ENCODE measurements at places on chromosomes 4 and X.

- no peak for DNase-seq
Observed at GRCh38 chr4:30717208-30718020, 2.8 kb upstream of the PCDH7 start.

- no peak for DNase-seq
Observed at GRCh38 chrX:53362449-53362848, 60.0 kb downstream of the SMC1A start.

DNA sequence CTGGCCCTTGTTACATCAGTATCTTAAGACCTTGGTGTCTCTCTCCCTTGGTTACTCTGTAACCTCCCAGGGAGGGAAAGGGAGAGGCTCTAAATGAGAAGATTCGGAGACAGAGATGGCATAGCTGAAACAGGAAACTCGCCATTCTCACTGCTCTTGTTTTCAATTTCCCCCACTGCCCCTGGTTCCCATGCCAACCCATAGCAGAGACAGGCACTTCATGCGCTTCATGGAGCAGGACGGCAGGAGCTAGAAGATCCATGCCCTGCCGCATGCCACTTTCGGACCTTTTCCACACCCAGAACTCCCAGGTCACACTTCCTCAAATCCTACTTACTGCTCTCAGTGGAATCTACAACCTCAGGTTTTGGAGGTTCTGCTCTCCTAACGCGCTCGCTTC, 3.1 kb downstream of the ZMYM3 start:
- DNase-seq = no peak

- DNase-seq = no peak
Observed at GRCh38 chrX:119190091-119190681, 45.9 kb upstream of the PGRMC1 start.

DNA sequence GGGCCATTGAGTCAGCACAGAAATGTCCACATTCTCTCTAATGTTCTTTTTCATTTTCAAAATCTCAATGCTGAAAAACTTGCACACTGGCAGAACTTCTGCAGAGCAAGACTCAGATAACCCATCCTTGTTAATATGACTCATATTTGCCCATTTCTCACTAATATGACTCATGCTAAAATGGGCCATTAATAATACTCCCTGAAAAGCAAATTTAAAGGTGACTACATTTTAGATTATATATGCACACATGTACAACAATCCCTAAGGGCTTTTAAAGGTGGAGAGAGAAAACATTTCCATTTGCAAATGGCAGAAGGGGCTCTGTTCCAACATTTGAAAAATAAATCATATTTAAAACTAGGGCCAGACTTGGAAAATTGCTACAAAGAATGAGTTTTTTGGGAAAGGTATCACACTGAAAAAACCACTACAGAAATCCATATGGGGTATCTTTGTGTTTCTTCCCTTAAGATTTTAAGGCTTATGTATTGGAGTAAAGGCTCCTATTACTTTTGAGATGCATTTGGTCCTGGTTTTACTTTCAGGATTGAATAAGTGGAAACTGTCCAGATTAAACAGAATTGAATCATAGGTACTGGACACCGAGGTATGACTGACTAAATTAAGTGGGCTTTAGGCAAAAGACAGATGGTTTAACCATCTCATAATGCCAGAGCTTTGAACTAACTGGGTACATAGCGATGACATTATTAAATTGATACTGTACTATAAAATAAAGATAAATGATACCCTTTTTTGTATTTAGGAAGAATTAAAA, 30.0 kb downstream of the TLR2 start:
- DNase-seq = no peak

- DNase-seq = no peak
Observed at GRCh38 chr4:65550500-65550899, 119.8 kb downstream of the EPHA5 start.

DNA sequence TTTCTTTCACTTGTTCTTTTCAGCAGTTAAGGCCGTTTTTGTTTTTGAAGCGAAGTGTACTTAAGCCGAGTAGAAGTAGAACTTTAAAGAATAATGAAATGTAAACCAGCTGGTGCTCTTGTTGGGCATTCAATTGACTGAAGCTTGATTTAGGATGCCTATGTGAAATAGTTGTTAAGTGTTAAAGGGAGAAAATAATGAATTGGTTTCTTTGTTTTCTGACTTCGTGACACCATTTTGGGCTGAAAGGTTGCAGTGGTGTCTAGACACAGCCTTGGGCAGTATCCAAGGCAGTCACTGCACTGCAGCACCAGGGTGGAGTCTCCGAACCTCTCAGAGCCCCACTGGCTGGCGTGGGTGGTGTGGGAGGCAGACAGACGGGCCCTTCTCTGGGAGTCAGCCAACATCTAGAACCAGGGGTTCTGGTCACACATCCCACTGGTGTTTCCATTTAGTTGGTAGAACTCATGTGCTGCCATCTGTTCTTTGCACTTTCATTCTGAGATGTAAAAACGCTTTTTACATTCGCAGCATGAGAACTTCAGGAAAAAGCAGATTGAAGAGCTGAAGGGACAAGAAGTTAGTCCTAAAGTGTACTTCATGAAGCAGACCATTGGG, 3.5 kb downstream of the UCHL1 start:
- DNase-seq = no peak

DNA sequence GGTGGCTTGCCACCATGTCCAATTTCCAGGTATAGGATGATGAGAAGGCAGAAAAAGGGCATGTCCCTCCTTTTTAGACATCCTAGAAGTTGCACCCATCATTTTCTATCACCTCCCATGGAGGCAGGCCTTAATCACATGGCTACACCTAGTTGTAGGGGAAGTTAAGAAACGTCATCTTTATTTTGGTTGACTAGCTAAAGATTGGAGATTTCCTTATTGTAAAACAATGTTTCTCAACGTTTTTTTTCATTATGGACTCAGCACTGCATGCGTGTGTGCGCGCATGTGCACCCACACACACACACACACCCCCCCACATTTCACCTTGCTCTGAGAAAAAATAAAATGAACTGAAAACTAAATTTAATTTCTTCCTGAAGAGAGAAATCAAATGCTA, 2.0 kb upstream of the CXCL9 start:
- DNase-seq = no peak

- DNase-seq = no peak
Observed at GRCh38 chr4:114005569-114006442, 26.4 kb upstream of the ARSJ start.

DNA sequence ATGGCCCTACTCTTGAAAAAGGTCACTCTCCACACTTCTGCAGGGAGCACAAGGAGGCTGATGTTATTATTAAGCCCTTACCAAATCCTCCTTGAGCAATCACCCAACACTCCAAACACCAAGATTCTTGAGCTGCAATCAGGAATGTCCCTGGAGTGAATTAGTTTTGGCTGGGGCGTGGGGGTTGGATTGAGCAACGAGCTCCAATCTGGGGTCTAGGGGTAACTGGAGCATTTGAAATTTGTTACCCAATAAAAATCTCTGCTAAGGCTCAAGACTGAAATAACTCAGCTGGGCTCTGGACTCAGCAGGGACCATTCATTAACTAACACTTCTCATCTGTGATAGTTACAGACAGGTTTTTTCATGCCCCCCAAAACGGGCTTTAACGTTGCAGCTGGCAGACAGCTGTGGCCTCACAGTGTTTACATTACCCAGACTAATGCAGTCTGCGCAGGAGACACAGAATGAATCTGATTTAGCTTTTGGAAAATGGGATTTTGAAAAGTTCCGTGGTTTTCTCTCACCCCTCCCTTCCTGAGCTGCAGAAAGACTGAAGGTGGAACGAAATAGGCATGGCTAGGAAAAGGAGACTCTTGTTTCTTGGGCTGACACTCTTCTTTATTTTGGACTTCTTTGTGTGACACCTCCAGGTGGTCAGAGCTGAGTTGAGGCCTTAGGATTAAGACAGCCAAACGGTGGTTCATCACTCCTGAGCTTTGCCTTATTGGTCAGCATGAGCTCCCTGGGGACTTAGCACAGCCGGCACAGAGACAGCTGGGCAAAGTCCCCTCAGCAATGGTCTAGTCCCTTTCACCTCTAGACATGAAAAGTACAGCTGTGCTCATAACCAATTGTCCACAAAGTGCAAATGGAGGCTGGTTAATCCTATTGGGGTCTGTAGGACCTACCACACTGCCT, 26.6 kb downstream of the PLAC1 start:
- DNase-seq = no peak

DNA sequence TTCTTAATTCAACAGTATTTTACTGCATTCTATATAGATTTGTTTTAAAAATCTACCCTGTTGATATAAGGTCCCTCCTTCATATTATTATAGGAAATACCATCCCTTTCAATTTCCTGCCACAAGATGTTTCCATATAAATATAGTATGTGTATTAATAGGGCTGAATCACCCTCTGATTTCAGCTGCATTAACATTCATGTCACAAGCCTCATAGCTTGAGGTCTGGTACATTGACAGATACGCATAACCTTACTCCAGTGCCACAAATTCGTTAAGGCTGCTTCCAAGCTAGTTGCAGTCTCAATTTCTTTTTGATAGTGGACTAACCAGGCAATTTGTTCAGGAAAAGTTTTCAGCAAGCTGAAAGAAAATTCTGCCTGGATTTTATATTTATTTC, 128.4 kb downstream of the KLHL34 start:
- DNase-seq = no peak

DNA sequence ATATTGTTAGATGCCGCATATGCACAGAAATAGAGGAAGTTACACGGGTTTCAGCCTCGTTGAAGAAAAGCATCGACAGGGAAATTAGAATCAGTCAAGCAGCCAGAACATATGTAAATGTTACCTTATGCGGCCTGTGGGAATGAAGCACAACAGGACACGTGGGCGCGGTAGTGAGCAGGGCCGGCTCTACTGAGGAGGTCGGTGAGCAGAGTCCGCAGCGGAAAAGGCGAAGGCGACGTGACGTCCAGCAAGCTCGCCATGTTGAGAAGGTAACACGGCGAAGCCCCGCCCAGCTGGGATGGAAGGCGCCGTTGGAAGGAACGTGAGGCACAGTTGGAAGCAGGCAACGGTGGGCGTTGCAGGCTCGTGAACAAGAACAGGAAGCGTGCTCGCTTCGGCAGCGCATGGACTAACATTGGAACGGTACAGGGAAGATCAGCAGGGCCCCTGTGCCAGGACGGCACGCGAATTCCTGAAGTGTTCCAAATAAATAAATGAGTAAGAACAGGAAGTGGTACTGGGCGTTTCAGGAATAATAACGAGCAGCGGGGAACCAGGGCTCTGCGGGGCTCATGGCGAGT, 54.6 kb downstream of the MTNR1A start:
- DNase-seq = no peak

- DNase-seq = no peak
Observed at GRCh38 chrX:146363919-146364318, 445.7 kb upstream of the CXorf51B start.

DNA sequence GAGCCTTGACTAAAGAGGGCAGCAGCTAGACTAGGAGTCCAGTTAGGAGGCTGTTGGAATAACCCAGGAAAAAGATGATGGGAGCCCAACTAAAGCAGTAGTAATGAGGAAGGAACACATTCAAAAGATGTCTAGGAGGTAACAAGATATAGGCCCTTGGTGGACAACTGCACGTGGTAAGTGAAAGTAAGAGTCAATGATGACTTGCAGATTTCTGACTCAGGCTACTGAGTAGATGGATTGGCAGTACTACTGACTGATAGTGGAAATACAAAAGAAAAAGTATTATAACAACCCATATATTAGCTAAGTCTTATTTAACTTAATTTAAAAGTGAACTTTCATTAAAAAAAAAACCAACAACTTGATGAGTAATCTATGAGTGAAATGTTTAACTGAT, 74.0 kb downstream of the PAK3 start:
- DNase-seq = no peak

DNA sequence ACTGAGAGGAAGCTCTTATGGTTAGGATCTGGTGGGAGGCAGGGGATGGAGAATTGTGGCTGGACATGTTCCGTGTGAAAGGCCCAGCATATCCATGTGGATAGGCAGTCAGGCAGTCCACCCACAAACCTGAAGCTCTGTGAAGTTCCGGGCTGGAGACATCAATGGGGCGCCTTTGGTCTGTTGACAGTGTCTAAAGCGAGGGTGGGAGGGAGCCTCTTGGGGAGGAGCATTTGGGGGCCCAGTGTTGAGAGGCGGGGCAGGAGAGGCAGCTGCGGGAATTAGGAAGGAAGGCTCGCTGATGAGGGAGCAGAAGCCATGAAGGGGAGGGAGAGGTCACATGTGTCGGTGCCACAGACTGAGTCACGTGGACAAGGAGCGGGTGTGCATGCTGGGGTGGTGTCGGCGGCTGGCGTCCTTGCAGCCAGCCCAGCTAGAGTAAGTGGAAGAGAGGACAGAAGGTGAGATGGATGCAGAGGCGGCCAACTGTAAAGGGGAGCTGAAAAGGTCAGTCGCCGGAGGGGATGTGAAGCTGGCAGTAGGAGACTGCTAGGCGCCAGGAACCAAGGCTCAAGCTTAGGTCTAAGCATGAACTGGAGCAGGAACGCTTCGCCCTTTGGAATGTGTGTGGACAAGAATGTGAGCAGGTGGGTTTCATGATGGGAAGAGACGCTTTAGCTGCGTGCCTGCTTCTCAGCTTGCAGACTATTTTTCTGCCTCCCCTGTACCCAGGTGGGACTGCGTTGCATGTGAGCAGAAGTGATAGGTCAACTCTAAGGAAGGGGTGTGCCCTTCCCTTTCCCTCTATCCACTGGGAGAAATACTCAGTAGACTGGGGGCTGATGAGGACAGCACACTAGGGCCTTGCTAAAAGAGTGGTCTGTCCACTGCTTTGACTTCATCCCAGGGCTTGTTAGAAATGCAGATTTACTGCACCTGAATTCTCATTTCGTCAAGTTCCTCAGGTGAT, 44.0 kb upstream of the TLR2 start:
- DNase-seq = no peak

- DNase-seq = no peak
Observed at GRCh38 chr4:82998898-82999297, 11.7 kb downstream of the LIN54 start.

DNA sequence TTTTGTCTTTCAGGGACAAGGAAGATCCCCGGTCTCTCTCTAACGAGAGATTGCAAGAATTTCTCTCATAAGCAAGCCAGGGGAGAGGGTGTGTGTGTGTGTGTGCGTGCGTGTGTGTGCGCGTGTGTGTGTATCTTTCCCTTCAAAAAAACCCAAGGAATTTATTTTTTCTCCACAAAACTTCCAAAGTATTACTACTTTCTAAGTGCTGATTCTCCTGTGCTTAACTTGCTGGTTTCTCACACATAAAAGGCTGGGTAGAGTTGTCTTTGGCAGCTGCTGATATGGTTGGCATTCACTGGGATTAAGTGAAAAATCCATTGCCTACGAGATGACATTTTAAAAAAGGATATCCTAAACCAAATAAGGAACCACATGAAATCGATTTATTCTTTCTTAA, 435.7 kb downstream of the RAPGEF2 start:
- DNase-seq = no peak

Measured in stimulated activated CD4-positive, alpha-beta T cell treated with anti-CD3 and anti-CD28 coated beads, Interleukin-12 subunit alpha, Interleukin-12 subunit beta, amount 100 ng/mL, for 24 hours (primary cell).